ENCODE measurements at places on chromosomes 3 and 15.

DNA sequence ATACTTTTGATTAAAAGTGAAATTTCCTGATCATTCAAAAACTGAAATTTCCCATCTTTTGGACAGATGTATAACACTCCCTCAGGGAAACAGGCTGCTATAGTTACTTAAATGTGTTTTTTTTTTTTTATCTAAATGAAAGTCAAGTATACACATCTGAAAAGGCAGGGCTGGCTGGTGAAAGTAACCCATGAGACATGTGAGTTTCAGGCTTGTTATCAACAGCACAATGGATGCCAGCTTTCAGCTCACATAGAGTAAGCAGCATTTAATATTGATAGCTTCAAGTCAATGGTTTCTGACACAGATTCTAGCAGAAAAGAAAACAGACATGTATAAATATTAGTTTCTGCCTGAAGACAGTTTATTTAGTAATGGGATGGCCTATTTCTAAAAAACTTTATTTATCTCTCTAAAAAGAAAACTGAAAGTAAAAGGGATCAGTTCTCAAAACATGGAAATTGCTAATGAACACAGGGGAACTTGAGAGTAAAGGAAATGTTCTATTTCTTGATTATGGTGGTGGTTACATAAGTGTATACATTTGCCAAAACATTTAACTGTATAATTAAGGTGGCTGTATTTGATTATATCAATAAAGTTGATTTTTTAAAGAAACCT is 89.7 kb upstream of the CMC1 start:
- no peak for DNase-seq

DNA sequence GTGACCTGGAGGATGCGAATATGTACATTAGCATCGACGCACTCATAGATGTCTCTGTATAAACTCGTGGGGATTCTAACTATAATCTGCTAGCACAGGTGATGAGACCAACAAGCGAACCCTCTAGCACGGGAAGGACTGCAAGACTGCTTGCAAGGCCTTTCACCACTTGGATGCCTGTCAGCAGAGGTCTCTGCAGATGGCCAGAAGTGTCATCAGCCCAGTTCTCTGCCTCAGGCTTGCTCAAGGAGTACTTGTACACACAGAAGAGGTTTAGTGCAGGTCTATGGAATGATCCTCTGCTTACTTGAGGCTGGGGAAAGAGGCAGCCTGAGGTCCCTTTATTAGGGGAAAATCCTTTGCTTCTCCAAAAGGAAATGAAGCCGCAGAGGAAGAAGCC is 48.1 kb downstream of the EDEM1 start:
- no peak for DNase-seq

- DNase-seq: no peak
Measured at GRCh38 chr3:51668756-51669155, 2.3 kb upstream of the TEX264 start.

GRCh38 chr15:66738116-66738515 is 36.1 kb downstream of the SMAD6 start:
- DNase-seq: no peak

DNA sequence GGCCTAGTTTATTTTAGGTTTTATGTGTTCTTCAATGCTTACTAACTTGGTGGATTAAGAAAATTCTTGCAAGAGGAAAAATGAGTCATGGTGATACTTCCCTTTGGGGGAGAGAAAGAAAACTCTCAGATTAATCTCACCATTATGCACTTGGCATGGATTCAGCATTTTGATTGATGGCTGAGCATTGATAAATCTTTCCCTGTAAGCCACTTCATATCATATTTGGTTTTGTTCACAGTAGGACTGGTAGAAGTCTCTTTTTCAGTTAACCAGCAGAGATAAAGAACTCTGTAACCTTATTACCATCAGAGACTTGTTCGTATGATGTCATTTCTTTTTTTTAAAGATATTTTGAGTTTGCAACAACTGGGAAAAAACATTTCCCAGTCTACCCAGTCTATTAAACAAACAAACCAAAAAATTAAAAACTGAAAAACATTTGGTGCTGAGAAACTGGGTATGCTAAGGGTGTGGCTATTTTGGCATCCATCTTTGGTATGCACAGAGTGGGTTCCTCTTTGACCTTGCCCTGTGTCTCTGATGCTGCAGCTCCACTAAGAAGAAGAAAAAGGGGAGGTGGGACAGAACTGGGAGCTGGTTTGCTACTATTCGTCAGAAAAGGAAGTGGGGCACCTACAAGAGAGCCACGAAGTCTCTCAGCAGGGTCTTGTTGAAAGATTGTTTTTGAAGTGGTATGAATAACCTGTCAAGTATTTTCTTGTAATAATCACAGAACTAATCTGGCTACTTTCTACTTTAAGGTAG is 17.2 kb downstream of the TMOD3 start:
- peak; percentile 87 for DNase-seq

DNA sequence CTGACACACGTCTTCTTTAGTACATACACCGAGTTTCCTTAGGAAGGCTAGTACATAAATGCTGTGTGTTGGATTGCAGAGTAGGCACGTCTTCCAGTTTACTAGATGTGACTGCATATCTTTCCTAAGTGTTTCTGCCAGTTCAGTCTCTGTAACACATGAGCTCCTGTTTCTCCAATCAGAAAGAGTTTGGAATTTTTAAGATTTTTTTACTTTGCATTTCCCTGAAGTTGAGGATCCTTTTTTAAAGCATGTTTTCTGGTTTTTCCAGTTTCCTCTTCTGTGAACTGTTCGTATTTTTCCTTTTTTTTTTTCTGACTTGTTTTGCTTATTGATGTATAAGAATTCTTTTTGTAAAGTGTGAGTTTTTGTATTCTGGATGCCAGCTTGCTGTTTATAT is 7.5 kb upstream of the POLR2M start:
- no peak for DNase-seq

- no peak for DNase-seq
Measured at GRCh38 chr3:156253150-156253549, 132.8 kb downstream of the KCNAB1 start.
